ENCODE measurements at places on chromosomes 16 and 17.

DNA sequence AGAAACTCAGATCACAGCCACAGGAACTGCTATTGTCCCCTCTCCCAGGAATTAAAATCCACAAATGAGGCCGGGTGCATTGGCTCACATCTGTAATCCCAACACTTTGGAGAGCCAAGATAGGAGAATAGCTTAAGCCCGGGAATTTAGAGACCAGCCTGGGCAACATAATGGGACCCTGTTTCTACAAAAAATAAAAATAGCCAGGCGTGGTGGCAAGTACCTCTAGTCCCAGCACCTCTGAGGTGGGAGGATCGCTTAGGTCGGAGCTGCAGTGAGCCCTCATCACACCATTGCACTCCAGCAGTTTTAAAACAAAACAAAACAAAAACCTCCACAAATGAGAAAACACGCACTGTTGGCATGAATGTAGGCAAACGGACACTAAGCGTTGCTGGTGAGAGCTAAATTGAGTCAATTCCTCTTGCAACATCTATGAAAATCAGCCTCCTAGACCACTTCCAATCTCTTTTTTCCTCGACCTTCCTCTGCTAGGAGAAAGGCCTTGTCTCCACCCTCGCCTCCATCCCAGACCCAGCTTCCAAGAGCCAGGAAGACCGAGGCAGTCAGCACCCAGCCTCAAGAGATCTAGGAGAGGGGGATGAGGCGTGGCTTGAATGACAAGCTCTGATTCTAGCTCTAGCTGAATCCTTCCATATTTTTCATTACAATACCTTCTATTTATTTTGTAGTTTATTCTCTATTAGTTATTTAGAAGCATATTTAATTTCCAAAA, 14.8 kb downstream of the TLE7 start:
- DNase-seq = no peak

DNA sequence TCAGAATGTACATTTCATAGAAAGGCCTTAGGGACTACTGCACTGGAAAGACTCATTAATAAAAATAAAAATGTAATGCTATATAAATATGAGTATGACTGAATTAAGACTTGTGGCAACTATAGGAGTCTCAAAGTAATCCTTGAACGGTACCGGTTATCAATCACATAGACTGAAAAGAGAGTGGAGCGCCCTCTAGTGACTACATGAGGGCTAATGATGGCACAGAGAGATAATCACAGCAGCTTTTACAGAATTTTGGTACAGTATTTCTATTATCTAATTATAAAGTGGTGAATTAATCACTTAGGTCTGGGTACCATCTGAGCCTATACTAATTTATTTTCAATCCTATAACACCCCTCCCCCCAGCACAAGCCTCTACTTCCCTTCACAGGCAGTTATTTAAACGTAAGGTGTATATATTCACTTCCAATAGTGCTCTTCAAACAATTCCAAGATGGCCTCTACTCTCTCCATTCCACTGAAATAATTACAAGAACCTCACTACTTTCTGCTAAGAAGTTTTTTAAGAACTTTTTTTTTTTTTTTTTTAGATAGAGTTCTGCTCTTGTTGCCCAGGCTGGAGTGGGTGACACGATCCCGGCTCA, 40.7 kb upstream of the ANKFY1 start:
- peak; percentile 80 for DNase-seq

DNA sequence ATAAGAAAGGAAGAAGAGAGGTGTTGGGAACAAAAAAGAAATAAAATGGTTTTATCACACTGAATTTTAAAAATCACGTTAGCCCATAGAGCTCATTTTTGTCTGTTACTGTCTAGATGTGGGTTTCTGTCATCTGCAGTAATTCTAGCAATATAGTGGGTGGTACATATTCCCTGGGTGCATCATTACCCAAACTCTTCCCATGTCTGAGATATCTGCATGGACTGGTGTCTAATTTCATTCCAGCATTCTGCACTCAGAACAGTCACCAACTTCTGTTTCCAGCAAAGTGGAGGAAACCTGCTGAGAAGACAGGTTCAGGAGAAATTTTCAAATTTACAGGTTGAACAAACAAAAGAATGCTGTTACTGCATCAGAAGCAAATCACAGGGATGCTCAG, 263.8 kb downstream of the CDH11 start:
- no peak for DNase-seq

GRCh38 chr17:27217631-27218030, 76.3 kb upstream of the WSB1 start:
- DNase-seq = no peak

DNA sequence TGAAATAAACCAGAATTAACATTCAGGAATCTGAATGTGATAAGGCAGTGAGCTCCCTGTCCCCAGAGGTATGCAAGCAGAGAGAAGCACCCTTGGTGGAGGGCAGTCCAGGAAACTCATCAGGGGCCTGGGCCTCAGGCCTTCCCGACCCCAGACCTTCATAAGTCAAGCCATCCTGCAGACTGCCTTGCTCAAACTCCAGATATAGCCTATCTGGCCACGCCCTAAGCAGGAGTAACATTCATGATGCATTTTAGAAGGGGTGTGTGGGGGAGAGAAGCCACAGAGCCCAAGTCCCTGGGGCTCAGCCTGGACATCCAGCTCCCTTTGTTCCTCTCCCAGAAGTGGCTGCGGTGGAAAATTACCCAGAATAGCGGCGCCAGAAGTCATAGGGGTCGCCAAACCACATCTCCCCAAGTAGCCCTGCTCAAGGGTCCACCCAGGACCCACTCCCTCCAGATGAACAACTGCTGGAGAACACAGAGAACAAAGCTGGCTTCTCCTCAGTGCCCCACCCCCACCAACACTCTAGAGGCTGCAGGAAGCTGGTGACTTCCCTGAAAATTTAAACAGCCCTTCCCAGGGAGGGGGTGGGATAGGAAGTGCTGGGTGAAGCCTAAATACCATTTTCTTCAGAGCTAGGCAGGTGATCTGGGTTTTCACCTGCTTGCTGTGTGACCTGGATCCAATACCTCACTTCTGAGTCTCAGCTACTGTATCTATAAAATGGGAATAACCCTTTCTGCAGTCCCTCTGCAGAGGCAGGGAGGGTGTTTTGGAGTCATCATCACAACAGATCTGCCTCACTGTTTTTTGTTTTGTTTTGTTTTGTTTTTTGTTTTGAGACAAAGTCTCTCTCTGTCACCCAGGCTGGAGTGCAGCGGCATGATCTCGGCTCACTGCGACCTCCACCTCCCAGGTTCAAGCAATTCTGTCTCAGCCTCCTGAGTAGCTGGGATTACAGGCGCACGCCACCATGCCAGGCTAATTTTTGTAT, 1.5 kb upstream of the SREBF1 start:
- DNase-seq = peak; percentile 57

DNA sequence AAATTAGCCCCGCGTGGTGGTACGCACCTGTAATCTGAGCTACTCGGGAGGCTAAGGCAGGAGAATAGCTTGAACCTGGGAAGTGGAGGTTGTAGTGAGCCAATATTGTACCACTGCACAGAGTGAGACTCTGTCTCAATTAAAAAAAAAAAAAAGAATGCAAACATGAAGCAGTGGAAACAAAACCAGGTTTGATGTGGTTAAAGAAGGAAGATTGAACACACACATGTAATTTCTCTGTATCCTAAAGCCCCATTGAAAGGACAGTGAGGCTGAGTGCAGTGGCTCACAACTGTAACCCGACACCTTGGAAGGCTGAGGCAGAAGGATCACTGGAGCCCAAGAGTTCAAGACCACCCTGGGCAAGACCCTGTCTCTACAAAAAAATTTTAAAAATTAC, 26.5 kb upstream of the SBK1 start:
- DNase-seq = no peak

DNA sequence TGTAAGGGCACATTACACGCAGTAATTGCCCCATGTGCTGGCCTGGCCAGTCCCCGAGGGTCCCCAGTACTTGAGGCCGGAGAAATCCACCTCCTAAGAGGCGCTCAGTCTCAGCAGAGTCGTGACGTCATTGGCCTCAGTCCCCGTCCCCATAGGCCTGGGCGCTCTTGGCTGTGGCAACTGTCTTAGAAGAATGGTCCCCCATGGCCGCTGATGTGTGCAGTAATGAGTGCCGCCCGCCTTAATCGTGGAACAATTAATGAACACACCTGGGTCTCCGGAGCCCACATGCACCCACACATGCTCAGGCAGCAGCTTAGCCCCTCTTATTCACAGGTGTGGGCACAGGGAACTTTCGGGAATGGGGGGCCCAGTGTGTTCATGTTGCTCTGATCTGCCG, 86.5 kb upstream of the PLCG2 start:
- DNase-seq = no peak

- DNase-seq = no peak
Measured at GRCh38 chr17:33987162-33987561, 267.9 kb upstream of the CCL2 start.

GRCh38 chr16:4675864-4676786, 17.2 kb upstream of the NUDT16L1 start:
- DNase-seq = no peak

DNA sequence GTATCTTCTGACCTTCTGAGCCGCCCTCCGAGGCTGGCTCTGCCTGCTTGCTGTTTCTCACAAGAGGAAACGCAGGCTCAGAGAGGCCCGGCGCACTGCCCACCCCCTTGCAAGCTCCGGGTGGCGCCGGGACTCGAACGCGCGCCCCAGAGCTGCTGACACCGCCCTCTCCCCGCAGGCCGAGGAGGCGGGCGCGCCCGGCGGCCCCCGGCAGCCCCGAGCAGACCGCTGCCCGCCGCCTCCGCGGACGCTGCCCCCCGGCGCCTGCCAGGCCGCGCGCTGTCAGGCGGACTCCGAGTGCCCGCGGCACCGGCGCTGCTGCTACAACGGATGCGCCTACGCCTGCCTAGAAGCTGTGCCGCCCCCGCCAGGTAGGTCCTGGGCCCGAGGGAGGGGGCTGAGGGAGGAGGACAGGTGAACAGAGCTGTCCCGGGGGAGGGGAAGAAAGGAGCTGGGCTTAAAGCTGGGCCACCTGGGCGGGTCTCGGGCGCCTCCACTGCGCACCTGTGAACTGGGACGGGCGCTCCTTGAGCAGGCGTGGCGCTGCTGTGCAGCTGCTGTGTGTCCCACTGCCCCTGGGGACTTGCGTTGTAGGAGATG, 18.2 kb downstream of the WFDC1 start:
- DNase-seq = no peak

DNA sequence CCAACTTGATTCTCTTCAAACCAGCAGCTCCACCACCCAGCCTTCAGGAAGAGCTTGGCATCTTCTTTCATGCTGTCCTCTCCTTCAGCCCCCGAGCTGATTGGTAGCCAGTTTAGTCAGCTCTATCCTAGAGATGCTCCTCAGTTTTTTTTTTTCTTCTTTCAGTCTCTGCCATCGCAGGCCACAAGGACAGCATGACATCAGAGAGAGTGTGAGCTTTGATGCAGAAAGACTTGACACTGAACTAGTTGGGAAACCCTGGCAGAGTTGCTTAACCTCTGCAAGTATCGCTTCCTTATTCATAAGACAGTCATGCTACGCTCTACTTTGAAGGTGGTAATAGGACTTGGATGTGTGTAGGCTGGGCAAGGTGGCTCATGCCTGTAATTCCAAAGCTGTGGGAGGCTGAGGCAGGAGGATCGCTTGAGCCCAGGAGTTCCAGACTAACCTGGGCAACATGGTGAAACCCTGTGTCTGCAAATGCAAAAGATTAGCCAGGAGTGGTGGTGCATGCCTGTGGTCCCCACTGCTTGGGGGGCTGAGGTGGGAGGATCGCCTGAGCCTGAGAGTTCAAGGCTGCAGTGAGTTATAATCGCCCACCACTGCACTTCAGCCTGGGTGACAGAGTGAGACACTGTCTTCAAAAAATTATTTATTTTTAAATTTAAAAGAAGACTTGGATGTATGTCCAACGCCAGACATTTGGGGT, 2.6 kb downstream of the CD300LB start:
- DNase-seq = no peak

- no peak for DNase-seq
Measured at GRCh38 chr16:10552998-10553491, 27.4 kb downstream of the EMP2 start.

DNA sequence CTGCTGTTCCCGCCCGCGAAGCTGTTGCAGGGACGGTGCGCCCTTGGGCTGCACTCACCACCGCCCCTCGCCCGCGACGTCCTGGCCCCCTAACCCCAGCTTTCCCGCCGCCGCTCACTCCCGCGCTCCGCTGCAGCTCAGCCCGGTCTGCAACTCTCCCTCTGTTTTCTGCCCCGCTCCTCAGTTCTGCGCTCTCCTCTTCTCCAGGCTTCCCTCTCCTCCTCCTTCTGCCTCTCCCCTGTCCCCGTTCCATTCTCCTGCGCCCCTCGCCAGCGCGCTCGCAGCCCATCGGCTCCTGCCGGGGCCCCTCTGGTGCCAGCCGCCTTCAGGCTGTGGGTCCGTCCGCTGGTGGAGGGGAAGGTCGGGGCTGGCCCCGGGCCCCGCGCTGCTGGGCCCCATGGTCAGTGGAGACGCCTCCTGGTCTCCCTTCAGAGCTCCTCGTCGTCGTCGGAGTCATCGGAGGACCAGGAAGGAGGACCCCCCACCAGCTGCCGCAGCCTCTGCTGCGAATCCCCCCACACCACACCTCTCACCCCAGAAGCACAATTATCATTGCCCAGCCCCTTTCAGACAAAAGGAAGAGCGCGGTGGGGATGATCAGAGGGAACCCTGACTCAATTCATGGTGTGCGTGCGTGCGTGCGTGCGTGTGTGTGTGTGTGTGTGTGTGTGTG, 223.2 kb upstream of the FOXF1 start:
- DNase-seq = no peak

DNA sequence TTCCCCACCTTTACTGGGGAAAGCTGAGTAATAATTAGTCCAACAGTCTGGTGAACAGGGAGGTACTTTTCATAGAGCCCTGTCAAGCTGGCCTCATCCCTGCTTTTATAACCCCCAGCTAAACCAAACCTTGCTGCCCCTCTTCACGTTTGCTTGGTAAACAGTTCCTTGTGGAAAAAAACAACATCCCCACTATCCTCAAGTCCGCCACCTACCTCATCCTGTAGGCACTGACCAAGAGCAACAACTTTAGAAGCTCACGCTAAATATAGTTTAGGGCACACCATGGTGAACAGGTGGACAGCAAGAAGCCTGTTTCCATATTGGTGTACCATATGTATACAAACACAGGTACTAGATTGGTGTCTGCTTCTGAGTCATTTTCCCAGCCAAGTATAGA, 16.5 kb downstream of the NFE2L1 start:
- no peak for DNase-seq

DNA sequence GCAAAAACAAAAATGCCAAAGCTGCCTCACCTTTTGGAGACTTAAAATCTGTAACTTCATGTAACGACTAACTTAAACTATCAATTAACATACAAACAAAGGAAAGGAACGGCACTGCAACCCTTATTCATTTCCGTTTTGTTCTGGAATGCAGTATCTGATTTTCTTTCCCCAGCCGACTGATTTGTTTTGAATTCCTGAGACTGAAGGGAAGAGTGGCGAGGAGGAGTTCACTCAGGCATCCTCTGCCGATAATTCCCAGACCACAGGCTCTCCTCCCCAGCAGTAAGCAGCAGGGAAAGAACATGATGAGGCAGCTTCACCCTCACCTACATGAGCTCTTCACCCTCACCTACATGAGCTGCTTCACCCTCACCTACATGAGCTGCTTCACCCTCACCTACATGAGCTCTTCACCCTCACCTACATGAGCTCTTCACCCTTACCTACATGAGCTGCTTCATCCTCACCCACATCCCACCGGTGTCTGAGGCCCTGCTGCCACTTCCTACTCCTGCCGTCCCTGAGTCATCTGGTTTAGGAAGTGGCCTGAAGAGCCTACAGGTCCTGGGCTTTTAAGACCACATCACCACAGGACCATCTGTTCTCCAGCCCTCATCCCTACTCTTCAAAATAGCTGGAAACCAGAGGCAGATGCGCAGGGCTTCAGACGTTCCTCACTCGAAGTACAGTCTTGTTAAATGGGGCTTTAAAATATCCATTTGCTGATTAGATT, 168.0 kb upstream of the RPH3AL start:
- DNase-seq = no peak

- no peak for DNase-seq
Measured at GRCh38 chr16:10078541-10078949, 103.7 kb downstream of the GRIN2A start.
